IMR-90 (cell line): ENCODE measurements at places on chromosomes 12 and 14. TPM values are rescaled to one million over a fixed set of nuclear protein-coding genes. Genes with fewer than 3 reads are reported as not detected.

ABHD12B gene
- total RNA-seq = 0.18 TPM in 1 of 2 replicates, not detected in the other

CLEC2B gene
- 0.18 and 0.56 TPM in 2 replicates for total RNA-seq

TRMT61A gene
- 5.7 and 6.4 TPM in 2 replicates for total RNA-seq

DNA sequence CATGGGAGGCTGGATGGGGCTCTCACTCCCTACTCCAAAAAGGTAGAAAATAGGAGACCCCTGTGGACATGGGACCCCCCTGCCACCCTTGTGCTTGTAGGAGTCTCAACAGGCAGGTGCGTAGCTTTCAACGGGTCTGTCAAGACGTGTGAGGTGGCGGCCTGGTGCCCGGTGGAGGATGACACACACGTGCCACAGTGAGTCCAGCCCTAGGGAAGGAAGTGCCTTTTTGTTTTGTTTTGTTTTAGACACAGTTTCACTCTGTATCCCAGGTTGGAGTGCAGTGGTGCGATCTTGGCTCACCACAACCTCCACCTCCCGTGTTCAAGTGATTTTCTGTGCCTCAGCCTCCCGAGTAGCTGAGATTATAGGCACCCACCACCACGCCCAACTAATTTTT lies 12.9 kb downstream of the P2RX4 start:
- H3K4me3 ChIP-seq = no peak overlapping the region
- peaks cover 2% of the 10 kb centered on the region; the same call in 1 of the 2 replicates for H3K36me3 ChIP-seq
- no peak for DNase-seq
- no peaks in the 10 kb centered on the region for H3K27me3 ChIP-seq
- H3K4me1 ChIP-seq = no peaks in the 10 kb centered on the region

DNA sequence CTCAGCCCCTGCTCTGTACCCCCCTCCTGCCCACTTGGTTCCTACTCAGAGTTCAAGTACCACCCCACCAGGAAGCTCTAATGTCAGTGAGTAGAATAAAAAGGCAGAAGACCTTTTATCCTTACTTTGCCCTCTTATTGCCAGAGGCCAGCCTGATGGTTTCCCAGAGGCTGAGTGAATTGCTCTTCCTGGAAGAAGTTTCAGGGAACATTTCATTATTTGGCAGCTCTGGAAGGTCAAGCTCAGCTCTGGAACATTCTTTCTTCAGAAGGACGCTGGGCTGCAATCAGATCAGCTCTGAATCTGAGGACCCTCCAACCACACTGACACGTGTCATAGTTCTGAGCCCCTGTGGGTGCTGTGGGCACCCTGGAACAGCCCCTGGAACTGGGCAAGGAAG lies 188.9 kb downstream of the ETV6 start:
- H3K27ac ChIP-seq = no peak overlapping the region
- H3K4me3 ChIP-seq = no peak overlapping the region
- H3K36me3 ChIP-seq = peaks cover 15% of the 10 kb centered on the region
- peaks cover 11% of the 10 kb centered on the region for H3K4me1 ChIP-seq
- no peaks in the 10 kb centered on the region for H3K27me3 ChIP-seq
- DNase-seq = no peak

DNA sequence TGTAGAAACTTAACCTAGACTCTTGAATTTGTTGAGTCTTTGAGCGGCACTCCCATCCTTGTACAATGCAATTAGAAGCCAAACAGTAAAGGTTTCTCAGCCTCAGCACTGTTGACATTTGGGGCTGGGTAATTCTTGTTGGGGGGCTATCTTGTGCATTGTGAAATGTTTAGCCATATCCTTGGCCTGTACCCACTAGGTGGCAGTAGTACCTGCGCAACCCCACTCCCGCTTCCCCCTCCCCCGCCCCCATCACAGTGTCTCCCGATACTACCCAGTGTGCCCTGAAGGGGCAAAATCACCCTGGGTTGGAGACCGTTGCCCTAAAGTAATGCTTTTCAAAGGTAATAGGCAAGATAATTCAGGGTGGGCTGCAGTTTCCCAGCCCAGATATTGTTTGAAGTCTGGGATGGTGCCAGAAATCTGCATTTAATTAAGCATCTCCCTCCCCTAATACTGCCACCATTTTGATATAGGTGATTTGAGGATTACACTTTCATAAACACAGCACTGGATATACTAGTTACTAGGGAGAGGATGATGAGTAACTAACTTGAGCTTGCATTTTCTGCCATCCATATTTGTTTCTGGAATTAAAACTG lies 1.8 kb downstream of the COX6A1 start:
- peak; percentile 54 for DNase-seq
- no peak overlapping the region for H3K4me3 ChIP-seq
- H3K27ac ChIP-seq = no peak overlapping the region

DNA sequence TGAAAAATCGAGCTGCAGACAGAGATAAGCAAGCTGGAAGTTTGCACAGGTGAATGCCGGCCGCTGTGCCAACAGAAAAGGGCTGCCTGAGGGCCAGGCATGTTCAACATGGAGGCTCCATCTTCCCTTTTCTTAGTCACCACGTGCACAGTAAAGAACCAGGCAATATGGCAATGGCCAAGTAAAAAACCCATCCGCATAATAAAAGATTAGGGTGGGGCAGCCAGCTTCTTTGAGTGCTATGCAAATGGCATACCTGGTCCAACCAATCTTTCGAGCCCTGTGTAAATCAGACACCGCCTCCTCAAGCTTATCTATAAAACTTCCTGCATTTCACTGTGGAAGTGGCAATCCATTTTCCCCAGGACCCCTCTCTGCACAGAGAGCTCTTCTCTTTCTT lies 16.7 kb downstream of the PNP start:
- no peaks in the 10 kb centered on the region for H3K4me1 ChIP-seq
- no peak for DNase-seq
- H3K4me3 ChIP-seq = no peak overlapping the region

DNA sequence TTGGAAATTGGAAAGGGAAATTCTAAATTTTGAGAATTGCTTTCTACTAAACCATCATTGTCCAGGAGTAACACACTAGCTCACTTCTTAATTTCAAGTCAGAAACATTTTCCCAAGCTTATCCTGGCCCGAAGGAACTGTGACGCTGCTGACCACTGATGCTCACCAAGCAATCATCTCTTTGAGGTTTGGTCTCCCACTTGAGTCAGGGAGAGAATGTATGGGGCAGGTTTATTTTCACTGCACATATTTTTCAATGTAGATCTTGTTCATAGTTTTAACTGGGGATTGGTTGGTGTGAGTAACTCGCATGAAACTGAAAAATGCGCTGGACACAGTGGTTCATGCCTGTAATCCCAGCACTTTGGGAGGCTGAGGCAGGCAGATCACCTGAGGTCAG lies 12.9 kb upstream of the RNASE10 start:
- no peaks in the 10 kb centered on the region; the same call in 1 of the 2 replicates for H3K4me1 ChIP-seq
- H3K27ac ChIP-seq = no peak overlapping the region
- no peak overlapping the region for H3K4me3 ChIP-seq
- no peaks in the 10 kb centered on the region for H3K27me3 ChIP-seq
- peak; percentile 83 for DNase-seq
